ENCODE measurements at places on chromosomes 3 and 15.

DNA sequence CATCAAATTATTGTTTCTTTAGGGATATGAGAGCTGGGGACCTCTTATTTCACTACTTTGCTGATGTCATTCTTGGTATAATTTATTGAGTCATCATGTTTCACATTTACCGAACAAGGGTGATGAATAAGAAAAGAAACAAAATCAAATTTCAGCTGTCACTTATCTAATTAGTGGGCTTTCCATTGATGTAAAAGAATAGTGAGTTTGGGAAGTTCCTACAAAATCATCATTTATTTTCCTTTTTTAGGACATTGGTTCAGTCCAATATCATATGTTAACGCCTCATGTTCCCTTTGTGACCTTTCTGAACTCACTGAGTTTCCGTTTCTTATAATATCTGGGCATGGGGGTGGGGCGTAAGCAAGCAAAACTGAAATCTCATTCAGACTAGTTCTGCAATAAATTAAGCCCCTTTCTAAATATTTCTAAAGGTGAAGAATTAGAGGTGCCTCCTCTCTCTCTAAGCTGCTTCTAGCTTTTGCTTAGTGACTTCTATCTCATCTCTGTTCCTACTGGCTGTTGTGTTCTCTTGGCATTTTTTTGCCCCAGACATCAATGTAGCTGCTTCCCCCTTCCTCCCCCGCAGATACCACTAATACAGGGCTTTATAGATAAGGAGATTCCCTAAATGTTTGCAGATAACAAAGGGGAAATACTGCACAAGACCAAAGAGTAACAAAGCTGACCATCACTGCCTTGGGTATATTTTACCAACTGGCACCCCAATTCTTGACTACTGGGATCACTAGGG lies 238.0 kb upstream of the CTNNB1 start:
- no peak for DNase-seq

- no peak for DNase-seq
Observed at GRCh38 chr3:21786438-21786797, 35.4 kb upstream of the ZNF385D start.

GRCh38 chr3:158768881-158769543 lies 32.8 kb upstream of the MFSD1 start:
- no peak for DNase-seq

GRCh38 chr15:43941071-43941470 lies 114.3 kb downstream of the WDR76 start:
- DNase-seq: no peak

DNA sequence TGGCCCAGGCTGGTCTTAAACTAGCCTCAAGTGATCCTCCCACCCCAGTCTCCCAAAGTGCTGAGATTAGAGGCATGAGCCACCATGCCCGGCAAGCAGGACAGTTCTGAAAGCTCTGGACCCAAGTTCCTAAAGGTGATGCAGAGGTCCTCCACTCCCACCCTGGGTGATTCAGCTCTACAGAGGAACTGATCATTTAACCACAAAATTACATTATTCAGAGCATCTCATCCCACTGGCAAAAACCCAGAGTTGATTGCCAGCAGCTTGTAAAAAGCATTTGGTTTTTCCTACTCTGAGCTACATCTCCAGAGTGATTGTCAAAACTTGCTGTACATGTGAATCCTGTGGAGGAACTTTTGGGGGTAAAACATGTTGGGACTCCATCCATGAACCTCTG lies 60.2 kb downstream of the SLTM start:
- DNase-seq: no peak

DNA sequence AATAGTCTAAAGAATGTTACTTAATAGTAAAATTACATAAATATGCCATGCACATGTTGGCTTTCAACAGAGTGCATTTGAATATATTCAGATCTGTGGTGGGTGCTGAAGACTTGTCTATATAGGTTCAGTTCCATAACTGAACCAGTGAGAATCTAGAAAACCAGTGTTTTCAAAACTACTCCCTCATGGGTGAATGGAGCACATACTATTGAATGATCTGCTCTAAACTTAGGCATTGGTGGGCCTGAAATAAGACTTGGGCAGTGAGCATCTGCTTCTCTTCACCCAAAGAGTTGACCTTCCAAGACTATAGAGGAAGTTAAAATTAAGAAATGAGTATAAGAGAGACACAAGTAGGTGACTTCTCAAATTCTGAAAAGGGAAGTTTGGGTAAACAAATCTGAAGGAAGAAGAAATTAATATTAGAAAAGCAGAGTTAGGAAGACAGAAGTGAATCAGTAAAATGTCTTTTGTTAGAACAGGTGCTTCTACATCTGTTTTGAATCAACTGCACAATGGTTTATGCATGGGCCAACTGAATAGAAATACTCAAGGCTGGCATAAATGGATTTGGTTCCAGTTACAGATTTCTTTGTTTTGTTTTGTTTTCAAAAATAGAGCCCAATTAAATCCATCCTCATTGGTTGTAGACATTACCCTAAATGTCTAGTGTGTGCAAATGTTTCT lies 19.3 kb downstream of the ALCAM start:
- no peak for DNase-seq

GRCh38 chr3:31755926-31756658 lies 223.4 kb downstream of the STT3B start:
- no peak for DNase-seq

DNA sequence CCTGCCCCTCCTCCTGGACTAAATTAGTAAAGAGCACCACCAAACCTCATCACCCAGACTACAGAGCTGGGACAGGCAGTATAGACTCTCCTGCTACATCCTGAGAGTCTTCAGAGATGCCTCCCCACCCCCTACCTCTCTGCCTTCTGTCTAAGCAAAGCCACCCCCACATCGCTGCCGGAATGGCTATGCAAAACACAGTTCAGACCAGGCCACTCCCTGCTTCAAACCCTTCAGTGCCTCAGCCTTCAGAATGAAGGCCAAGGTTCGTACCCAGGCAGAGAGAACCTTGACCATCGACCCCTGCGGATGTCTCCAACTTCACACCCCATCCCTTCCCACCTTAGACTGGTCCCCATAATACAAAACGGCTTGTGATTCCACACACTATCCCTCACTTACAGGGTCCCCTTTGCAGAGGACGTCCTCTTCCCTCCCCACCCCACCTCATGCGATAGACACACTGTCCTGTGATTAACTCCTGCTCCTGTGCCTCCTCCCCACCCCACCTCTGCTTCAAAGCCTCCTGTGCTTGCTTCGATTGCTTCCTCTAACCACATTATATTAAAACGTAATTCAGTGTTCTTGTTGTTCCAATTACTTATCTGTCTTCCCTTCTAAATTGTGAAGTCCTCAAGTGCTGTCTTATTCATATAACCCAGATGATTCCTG lies 175.3 kb downstream of the UACA start:
- DNase-seq: no peak

- DNase-seq: no peak
Observed at GRCh38 chr3:195762611-195763010, 41.8 kb downstream of the MUC20 start.

All from NCI-H82 (cell line).